ENCODE measurements at places on chromosomes 16 and 17. TPM values are rescaled to one million over a fixed set of nuclear protein-coding genes. Genes with fewer than 3 reads are reported as not detected.

The MTMR4 gene
- total RNA-seq, result 24.6 TPM

DNA sequence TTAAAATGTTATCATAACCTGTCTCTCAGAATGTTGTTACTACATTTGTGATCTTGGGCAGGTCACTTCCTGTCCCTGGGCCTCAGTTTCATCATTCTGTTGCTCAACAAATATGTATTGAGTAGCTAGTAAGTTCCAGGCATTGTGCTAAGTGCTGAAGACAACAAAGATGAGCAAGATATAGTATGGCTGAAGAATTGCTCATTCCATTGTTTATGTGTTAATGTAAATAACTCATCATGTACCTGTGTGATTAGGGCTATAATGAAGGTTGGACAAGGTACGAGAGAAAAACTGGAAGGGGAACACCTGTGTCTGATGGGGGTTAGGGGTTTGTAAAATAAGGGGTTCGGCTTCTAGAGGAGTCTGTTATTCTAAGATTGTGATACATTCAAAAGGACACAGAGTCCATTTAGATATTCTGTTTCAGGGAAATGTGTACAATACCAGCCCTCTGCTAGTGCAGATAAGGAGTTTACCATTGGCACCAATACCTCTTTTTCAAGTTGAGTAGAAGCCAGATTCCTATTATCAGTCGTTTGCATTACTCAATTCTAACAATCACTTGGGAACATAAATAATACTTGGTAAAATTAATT lies 20.0 kb downstream of the TUBG1 start:
- no peaks in the 10 kb centered on the region for H3K27me3 ChIP-seq
- no peaks in the 10 kb centered on the region for H3K4me1 ChIP-seq
- no peak overlapping the region for H3K4me3 ChIP-seq
- H3K36me3 ChIP-seq, result no peaks in the 10 kb centered on the region
- no peak overlapping the region for H3K27ac ChIP-seq
- no peak for DNase-seq

The SPECC1 gene
- total RNA-seq, result 76.4 TPM

GRCh38 chr16:86512860-86513470 lies 2.6 kb downstream of the FOXF1 start:
- no peak overlapping the region for H3K27ac ChIP-seq
- H3K36me3 ChIP-seq, result no peaks in the 10 kb centered on the region
- H3K4me3 ChIP-seq, result no peak overlapping the region
- peaks cover 30% of the 10 kb centered on the region for H3K27me3 ChIP-seq
- no peak for DNase-seq

DNA sequence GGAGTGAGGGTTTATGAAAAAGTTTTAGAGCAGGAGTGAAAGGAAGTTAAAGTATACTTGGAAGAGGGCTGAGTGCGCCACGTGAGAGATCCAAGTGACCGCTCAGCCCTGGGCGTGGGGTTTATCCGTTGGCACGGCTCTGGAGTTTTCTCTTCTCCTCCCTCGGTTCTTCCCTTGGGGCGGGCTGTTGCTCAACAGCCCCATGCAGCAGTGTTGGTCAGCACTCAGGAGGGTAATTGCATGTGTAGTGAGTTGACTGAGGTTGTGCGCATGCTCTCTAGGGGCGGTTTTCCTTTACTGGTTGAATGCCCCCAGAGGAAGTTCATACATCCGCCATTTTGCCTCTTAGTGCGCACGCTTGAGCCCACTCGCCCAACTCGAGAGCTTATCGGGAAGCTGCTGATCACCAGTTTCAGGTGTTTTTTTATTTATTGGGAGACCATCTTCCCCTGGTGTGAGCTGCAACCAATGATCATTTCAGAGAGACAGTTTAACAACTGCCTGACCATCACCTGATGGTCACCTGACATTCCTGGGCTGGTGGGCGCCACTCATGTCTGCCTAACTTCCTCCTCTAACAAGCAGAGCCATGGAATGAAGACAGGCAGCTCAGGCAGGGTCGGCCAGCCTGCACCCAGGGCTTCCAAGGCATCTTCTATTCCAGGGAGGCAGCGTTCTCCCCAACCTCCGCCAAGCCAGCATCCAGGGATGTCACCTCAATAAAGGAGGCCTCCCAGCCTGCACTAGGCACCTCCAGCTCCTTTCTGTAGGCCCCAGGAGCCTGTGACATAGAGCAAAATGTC lies 41.3 kb upstream of the DNAH17 start:
- H3K27me3 ChIP-seq, result no peaks in the 10 kb centered on the region
- no peaks in the 10 kb centered on the region for H3K36me3 ChIP-seq
- H3K27ac ChIP-seq, result no peak overlapping the region
- peaks cover 3% of the 10 kb centered on the region for H3K4me1 ChIP-seq
- no peak overlapping the region for H3K4me3 ChIP-seq

The SSTR5 gene
- total RNA-seq, result not detected

DNA sequence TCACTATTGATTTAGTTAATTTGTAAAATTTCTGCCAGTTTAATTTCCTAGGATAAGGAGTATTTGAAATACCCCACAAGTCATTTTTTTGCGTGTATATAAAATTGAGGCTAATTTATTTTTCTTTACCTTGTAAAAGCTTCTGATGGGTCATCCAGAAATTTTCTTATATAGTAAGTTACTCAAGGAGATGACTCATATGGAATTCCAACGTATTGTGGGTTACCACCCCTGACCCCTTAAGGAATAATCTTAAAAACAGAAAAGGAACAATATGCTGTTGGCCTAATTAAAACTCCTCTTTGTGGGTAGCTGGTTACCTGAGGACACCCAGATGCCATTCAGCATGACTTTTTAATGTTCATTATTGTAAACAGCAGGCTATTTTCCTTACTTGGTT lies 13.6 kb downstream of the HEATR6 start:
- H3K4me1 ChIP-seq, result no peaks in the 10 kb centered on the region
- peaks cover 43% of the 10 kb centered on the region for H3K36me3 ChIP-seq
- no peaks in the 10 kb centered on the region for H3K27me3 ChIP-seq
- no peak overlapping the region for H3K4me3 ChIP-seq
- DNase-seq, result no peak

DNA sequence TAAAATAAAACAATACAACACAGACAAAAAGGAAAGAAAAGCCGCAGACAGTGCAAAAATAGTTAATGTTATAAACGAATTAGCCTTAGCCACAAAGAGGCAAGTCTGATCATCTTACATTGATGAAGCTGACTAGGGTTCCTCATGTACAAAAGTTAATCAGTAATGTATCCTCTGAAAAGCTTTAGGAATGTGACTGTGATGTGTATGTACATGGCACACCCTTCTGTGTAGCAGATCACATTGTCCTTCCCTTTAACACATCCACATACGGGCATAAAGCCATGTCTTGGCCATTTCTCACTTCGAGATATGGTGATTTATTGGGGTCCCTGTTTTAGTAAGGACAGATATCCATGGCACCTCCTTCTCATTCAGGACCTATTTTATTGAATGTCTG lies 1327.5 kb upstream of the CDH8 start:
- no peak for DNase-seq
- H3K4me1 ChIP-seq, result no peaks in the 10 kb centered on the region
- H3K27ac ChIP-seq, result no peak overlapping the region
- H3K27me3 ChIP-seq, result no peaks in the 10 kb centered on the region
- H3K36me3 ChIP-seq, result no peaks in the 10 kb centered on the region

The TP53TG3B gene
- total RNA-seq, result not detected

- H3K27ac ChIP-seq, result no peak overlapping the region
- no peak for DNase-seq
- H3K36me3 ChIP-seq, result no peaks in the 10 kb centered on the region
- H3K27me3 ChIP-seq, result no peaks in the 10 kb centered on the region
- no peak overlapping the region for H3K4me3 ChIP-seq
Observed at GRCh38 chr16:55567382-55567781, 898 bp downstream of the CAPNS2 start.

The KRT31 gene
- not detected for total RNA-seq

The SHCBP1 gene
- 0.11 TPM for total RNA-seq

GRCh38 chr17:14741491-14741890 lies 440.6 kb downstream of the HS3ST3B1 start:
- H3K36me3 ChIP-seq, result no peaks in the 10 kb centered on the region
- no peak overlapping the region for H3K4me3 ChIP-seq
- no peak overlapping the region for H3K27ac ChIP-seq
- no peaks in the 10 kb centered on the region for H3K4me1 ChIP-seq
- no peaks in the 10 kb centered on the region for H3K27me3 ChIP-seq
- no peak for DNase-seq

The SLFN12 gene
- total RNA-seq, result 6.8 TPM

- peaks cover 7% of the 10 kb centered on the region for H3K27me3 ChIP-seq
- peak; percentile 60 for DNase-seq
- peaks cover 8% of the 10 kb centered on the region for H3K4me1 ChIP-seq
- H3K27ac ChIP-seq, result no peak overlapping the region
- no peaks in the 10 kb centered on the region for H3K36me3 ChIP-seq
- peak overlapping the region; percentile 68 for H3K4me3 ChIP-seq
Observed at GRCh38 chr16:66426112-66427035, 721 bp upstream of the BEAN1 start.

DNA sequence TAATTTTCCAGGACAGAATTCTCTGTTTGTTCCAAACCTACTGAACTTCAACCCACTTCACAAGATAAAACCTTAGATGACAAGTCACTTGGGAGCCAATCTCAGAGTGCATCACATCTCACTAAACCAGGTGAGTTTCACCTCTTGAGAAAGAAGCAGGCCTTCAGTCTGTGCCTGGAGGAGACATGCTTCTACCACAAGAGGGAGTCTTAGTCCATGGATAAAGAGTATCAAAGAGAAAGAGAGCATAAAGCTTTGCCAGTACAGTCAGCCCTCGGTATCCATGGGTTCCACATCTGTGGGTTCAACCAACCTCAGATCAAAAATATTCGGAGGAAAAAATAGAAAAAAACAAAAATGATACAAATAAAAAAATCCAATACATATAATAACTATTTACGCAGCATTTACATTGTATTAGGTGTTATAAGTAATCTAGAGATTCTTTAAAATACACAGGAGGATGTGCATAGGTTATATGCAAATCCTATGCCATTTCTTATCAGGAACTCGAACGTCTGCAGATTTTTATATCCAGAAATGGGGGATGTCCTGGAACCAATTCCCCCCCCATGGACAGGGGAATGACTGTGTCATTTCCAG lies 37.7 kb downstream of the DUSP14 start:
- no peak for DNase-seq
- no peak overlapping the region for H3K27ac ChIP-seq
- peaks cover 68% of the 10 kb centered on the region for H3K36me3 ChIP-seq
- H3K4me1 ChIP-seq, result no peaks in the 10 kb centered on the region

DNA sequence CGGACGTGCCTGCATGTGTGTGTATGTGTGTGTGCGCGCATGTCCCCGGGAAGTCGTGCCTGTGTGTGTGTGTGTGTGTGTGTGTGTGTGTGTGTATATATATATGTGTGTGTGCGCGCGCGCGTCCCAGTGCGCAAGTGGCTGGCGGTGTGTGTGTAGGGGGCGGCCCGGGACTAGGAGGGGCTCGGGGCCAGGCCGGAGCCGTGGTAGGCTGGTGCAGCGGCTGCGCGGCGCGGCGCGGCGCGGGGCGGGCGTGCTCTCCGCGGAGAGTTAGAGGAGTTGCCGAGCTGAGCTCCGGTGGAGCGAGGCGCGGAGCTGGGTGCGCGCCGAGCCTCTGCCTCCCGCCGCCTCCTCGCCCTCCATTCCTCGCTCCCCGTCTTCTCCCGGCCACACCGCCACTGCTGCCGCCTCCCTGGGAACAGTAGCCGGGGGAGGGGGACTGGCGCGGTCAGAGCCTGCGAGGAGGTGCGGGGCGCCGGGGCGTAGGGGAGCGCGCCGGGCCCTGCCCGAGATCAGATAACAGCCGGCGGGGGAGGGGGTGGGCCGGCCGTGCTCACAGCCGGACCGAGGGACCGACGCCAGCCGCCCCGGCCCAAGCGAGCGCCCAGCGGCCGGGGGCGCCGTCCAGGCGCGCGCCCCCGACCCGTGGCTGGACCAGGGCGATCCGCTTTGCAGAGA lies at the start of gene KCNJ12:
TSS of gene KCNJ12 (plus strand) at position 277 of the 678 bp plus-strand sequence. CDS start 38,986 bp downstream, outside the sequence.
- peak within 1 kb of the TSS; percentile 52 for H3K4me3 ChIP-seq
- no peaks in the 10 kb centered on the region for H3K36me3 ChIP-seq
- H3K27me3 ChIP-seq, result no peaks in the 10 kb centered on the region
- no peak for DNase-seq
- peak within 1 kb of the TSS; percentile 36 for H3K27ac ChIP-seq

GRCh38 chr16:76988526-76988925 lies 202.5 kb upstream of the MON1B start:
- no peaks in the 10 kb centered on the region for H3K4me1 ChIP-seq
- H3K27ac ChIP-seq, result no peak overlapping the region
- H3K36me3 ChIP-seq, result no peaks in the 10 kb centered on the region
- H3K27me3 ChIP-seq, result no peaks in the 10 kb centered on the region
- H3K4me3 ChIP-seq, result no peak overlapping the region

GRCh38 chr17:10737168-10737622 lies 7.4 kb upstream of the TMEM220 start:
- DNase-seq, result no peak
- H3K27ac ChIP-seq, result no peak overlapping the region
- no peaks in the 10 kb centered on the region for H3K27me3 ChIP-seq
- no peaks in the 10 kb centered on the region for H3K4me1 ChIP-seq
- H3K4me3 ChIP-seq, result no peak overlapping the region
- H3K36me3 ChIP-seq, result no peaks in the 10 kb centered on the region

The KIF19 gene
- 11.7 TPM for total RNA-seq

DNA sequence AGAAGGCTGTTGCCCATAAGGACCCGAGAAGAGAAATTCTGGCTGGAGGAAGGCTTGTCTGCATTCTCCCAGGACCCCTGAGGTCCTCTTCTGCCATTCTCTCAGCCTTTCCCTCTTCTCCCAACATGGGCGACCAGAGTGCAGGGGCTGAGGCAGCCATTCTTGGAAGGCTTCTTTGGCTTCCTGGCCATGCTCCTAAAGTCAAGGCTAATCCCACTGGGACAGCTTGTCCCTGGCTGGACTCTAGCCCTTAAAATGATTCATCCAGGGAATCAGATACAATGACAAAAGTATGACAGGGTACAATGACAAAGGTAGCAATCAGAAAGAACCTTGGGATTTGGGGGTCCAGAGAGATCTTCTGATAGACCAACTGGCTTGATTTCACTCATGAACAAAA lies 26.8 kb downstream of the SRL start:
- peak overlapping the region; percentile 1 for H3K27ac ChIP-seq
- no peaks in the 10 kb centered on the region for H3K36me3 ChIP-seq
- peaks cover 12% of the 10 kb centered on the region for H3K4me1 ChIP-seq
- no peaks in the 10 kb centered on the region for H3K27me3 ChIP-seq

- no peak overlapping the region for H3K27ac ChIP-seq
- no peaks in the 10 kb centered on the region for H3K27me3 ChIP-seq
- no peak overlapping the region for H3K4me3 ChIP-seq
- H3K36me3 ChIP-seq, result no peaks in the 10 kb centered on the region
- no peak for DNase-seq
- peaks cover 3% of the 10 kb centered on the region for H3K4me1 ChIP-seq
Observed at GRCh38 chr17:21467196-21467595, 91.0 kb downstream of the KCNJ12 start.

DNA sequence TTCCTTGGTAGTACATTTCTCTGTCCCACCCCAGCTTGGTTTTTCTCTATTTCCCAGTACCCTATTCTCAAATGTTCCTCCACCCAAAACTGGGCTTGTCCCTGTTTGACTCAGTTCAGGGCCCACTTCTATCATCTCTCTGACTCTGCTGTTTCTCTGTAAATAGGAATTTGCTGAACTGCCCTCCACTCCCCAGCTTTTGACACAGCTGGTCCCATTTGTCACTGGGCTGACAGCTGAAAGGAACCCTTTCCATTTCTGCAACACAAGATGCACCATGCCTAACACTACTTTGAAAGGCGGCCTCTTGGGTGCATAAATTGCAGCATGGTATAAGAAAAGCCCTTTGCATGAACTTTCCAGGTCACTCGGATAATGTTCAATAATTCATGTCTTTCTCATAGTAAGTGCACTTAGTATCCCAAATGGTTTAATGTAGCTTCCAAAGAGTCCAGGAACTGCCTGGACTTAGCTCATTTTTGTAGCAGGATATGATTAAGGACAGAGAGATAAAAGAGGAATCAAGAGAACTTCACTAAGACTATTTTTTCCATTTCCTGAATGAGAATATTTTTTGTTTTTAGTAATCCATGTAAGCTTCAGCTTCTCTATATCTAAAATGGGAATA lies 256.7 kb downstream of the CDH11 start:
- H3K27ac ChIP-seq, result no peak overlapping the region
- H3K4me1 ChIP-seq, result no peaks in the 10 kb centered on the region
- no peak for DNase-seq
- no peaks in the 10 kb centered on the region for H3K36me3 ChIP-seq

Data from ascending aorta (tissue), 2 donors.